ENCODE measurements at places on chromosomes 13 and 19. TPM values are rescaled to one million over a fixed set of nuclear protein-coding genes. Genes with fewer than 3 reads are reported as not detected.

DNA sequence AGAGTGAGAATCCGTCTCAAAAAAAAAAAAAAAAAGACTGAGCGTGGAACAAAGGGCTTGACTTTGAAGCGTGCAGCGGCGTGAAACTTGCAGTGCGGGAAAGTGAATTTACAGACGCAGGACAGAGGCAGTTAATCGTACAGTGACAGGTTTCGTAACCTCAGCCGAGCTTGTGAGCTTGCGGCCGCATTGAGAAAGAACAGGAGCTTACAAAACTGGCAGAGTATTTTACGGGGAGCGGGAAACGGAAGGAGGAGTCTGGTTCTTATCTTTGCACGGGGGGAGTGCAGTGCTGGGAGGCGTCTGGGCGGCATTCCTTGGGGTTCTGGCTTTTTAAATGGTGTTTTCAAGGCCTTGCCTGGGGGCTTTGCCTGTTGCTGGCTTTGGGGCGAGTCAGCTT lies 6.0 kb upstream of the BSG start:
- no peaks in the 10 kb centered on the region for H3K27me3 ChIP-seq
- H3K27ac ChIP-seq = no peak overlapping the region
- H3K4me3 ChIP-seq = no peak overlapping the region
- no peak for DNase-seq
- no peaks in the 10 kb centered on the region for H3K36me3 ChIP-seq

DNA sequence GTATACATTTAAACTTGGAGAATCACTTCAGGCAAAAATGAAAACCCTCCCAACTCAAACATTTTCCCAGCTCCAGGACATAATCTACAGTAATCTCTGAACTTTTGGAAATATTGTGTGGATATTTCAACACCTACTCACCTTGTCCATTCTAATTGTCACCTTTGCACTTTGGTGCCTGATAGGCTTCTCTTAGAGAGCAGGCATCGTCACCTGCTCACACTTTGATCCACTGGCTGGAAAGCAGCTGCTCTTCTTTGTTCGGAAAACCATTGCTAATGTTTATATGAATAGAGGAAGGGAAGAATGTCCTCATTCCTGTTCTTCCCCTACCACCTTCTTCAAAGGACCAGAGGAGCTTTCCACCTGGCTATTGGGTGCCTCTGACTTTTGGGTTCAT lies 411.2 kb downstream of the FGF9 start:
- no peak overlapping the region for H3K4me3 ChIP-seq
- H3K27me3 ChIP-seq = no peaks in the 10 kb centered on the region
- H3K36me3 ChIP-seq = no peaks in the 10 kb centered on the region
- H3K27ac ChIP-seq = no peak overlapping the region
- DNase-seq = no peak

DNA sequence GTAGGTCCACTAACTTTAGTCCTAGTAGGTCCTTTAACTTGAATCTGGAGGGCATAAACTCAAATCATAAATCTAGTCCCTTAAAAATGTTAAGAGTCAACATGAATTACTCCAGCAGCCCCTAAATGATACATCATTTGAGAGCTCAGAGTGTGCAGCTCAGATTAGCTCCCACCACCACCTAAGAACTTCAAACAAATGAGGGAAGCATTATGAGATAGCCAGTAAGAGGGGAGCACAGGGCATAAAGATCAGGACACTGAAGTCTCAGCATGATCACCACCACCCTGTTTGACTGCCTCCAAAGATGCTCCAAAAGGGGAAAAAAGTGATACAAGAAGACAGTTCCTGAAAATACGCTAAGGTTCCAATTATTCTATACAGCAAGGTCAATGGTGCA lies 5.7 kb downstream of the PROSER1 start:
- DNase-seq = no peak
- no peak overlapping the region for H3K27ac ChIP-seq
- no peak overlapping the region for H3K4me3 ChIP-seq
- peaks cover 3% of the 10 kb centered on the region for H3K4me1 ChIP-seq

DNA sequence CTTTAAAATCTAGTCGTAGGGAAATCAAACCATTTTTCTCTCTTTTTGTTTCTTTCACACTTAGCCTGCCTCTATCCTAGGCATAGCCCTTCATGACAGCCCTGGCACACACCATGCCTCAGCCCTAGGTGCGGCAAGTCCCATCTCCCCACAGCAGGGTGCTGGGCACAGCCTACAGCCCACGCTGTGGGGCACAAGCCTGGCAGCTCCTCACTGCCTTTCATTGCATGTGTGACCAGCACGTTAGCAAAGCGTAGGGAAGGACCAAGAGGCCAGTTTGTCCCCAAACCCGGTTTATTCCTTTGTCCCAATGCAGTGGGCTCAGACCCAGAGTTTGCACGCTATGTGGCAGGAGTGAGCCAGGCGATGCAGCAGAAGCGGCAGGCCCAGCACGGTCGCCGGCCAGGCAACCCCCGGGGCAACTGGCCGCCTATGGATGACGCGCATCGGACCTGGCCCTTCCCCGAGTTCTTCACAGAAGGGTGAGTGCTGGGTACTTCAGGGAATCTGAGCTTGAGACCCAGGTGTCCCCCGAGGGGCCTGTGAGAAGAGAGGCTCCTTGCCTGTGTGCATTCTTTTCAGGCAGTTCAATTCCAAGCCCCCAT lies 17.3 kb upstream of the GPI start:
- no peak overlapping the region for H3K27ac ChIP-seq
- peaks cover 7% of the 10 kb centered on the region for H3K36me3 ChIP-seq
- H3K27me3 ChIP-seq = no peaks in the 10 kb centered on the region
- no peak for DNase-seq

DNA sequence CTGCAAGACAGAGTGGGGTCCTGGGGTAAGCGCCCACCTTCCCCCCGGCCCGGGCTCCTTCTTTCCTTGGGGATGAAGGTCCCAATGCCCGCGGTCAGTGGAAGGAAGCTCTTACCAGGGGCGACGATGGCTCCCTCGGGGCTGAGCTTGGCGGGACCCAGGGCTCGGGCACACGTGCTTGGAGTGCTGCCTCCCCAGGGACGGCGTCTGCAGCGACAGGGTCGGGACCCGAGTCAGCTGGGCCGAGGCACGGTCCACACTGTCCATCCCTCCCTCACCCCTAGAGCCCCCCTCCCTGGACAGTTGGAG lies 3.5 kb downstream of the JSRP1 start:
- no peak for DNase-seq
- H3K27me3 ChIP-seq = peaks cover 49% of the 10 kb centered on the region
- H3K36me3 ChIP-seq = no peaks in the 10 kb centered on the region
- H3K4me1 ChIP-seq = no peaks in the 10 kb centered on the region
- no peak overlapping the region for H3K4me3 ChIP-seq

DNA sequence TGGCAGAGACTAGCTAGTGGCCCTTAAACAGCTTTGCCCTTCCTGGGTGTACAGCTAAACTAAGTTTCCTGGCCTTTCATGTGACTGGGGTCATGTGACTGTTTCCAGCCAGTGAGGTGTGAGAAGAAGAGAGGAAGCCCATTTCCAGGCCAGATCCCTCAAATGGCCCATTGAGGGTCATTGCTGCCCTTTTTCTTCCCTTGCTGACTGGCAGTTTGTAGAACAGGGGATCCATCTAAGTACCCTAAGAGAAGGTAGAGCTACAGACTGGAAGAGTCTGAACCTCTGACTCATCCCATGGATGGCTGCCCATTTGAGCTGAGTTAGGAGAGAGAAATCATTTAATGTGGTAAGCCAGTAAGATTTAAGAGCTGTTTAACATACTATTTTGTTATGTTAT lies 2.8 kb downstream of the SWSAP1 start:
- H3K36me3 ChIP-seq = no peaks in the 10 kb centered on the region
- no peak for DNase-seq
- H3K27me3 ChIP-seq = no peaks in the 10 kb centered on the region
- H3K4me3 ChIP-seq = no peak overlapping the region
- H3K4me1 ChIP-seq = peaks cover 52% of the 10 kb centered on the region

- H3K36me3 ChIP-seq = no peaks in the 10 kb centered on the region
- no peak overlapping the region for H3K27ac ChIP-seq
- H3K27me3 ChIP-seq = no peaks in the 10 kb centered on the region
- no peak overlapping the region for H3K4me3 ChIP-seq
- H3K4me1 ChIP-seq = peaks cover 16% of the 10 kb centered on the region
These were observed 41.2 kb downstream of the ABCC4 start for GRCh38 chr13:95260031-95260525.

DNA sequence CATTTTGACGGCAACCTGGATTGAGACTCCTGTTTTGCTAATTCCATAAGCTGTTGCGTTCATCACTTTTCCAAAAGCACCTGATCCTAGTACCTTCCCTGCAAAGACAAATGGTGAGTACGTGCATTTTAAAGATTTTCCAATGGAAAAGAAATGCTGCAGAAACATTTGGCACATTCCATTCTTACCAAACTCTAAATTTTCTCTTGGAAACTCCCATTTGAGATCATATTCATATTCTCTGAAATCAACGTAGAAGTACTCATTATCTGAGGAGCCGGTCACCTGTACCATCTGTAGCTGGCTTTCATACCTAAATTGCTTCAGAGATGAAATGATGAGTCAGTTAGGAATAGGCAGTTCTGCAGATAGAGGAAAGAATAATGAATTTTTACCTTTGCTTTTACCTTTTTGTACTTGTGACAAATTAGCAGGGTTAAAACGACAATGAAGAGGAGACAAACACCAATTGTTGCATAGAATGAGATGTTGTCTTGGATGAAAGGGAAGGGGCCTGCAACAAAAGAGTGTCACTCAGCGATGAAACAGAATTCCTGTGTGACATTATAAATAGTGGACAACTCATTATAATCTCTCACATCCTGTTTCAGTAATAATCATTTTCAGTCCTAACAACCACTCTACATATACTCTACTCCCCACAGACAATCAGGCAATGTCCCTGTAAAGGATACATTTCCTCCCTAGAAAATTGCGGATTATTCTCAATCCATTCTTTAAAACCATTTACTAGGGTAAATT lies 45.6 kb upstream of the URAD start:
- DNase-seq = no peak
- no peaks in the 10 kb centered on the region for H3K36me3 ChIP-seq
- no peaks in the 10 kb centered on the region for H3K4me1 ChIP-seq
- no peaks in the 10 kb centered on the region for H3K27me3 ChIP-seq
- no peak overlapping the region for H3K4me3 ChIP-seq

DNA sequence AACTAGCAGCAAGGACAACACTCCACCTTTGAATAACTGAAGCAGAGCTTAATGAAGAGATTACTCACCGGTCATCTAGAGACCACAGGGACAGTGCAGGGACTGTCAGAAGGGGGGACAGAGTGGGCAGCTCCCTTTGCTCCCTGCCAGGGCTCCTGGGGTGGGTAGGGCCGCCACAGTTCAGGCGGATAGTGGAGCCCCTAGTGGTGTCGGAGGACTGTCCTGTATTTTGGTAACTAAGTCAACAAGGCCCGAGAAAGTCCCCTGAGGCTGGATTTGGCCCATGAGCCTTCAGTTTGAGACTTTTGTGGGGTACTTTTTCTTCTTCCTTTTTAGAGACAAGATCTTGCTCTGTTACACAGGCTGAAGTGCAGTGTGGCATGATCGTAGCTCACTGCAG lies 44.6 kb downstream of the GJA3 start:
- H3K27me3 ChIP-seq = no peaks in the 10 kb centered on the region
- H3K4me1 ChIP-seq = no peaks in the 10 kb centered on the region
- no peak overlapping the region for H3K4me3 ChIP-seq
- no peak for DNase-seq

DNA sequence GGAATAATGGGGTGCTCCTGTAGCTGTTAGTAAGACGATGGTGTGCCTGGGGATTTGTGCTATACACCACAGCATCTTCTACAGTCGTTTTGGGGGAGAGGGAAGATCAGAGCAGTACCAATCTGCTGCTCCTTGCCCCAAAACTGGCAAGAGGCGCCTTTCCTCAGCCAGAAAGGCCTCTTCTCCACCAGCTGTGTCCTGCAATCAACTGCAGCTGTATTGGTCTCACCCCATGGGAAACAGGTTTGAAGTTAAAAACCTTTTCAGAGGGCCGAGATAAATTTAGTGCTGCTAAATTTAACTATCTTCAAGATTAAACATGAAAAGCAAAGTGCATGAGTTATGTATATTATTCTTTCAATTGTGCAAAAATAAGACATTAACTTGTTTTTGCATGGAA lies 1.2 kb upstream of the RNASEH2B start:
- peaks cover 19% of the 10 kb centered on the region for H3K4me1 ChIP-seq
- DNase-seq = no peak
- H3K36me3 ChIP-seq = no peaks in the 10 kb centered on the region
- H3K27me3 ChIP-seq = no peaks in the 10 kb centered on the region
- no peak overlapping the region for H3K27ac ChIP-seq

DNA sequence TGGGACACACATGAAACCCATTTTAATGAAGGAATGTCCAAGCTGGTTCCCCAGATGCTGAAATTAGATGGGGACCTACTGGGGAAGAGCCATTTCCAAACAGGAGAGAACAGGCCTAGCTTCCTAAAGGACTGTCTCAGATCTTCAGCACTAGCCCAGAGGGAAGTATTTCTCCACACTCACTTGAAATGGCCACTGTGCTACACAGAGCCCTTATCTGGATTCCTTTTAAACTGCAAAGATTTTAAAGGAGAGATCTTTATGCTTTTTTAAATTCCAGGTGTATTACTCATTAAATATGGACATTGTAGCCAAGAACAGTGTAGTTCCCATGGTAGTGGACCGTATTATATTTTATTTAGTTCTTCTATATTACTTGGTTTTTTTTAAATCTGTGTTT lies 255.3 kb downstream of the SHISA2 start:
- H3K4me1 ChIP-seq = no peaks in the 10 kb centered on the region
- no peak for DNase-seq
- peaks cover 23% of the 10 kb centered on the region for H3K27me3 ChIP-seq
- no peak overlapping the region for H3K27ac ChIP-seq
- no peak overlapping the region for H3K4me3 ChIP-seq
- H3K36me3 ChIP-seq = no peaks in the 10 kb centered on the region

DNA sequence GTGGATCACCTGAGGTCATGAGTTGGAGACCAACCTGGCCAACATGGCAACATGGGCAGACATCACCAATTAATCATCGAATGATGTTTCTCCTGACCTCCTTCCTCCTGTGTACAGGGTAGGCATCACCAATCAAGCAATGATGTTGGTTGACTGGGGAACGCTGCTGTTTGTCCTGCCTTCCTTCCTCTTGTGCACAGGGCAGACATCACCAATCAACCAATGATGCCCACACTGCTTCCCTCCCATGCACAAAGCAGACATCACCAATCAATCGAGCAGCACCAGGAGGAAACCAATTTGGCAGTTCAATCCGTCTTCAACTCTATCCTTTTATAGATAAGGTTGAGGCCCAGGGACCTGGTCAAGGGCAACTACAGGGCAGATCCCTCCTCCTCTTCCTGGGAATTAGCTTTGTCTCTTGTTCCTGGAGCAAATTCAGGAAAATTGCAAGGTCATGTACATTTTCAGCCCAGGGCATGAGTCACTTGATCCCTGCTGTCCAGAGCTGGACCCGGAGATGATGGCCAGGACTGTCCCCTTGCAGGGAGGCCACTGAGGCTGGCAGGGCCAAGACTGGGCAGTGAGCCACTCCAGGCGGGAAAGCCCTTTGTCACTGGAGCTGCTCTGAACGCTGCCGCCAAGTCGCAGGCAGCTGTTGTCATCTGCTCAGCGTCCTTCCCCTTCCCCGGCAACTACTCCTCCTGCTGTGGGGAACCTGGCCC lies 5.3 kb upstream of the CSNK1G2 start:
- no peak overlapping the region for H3K4me3 ChIP-seq
- no peak for DNase-seq

The ABHD13 gene
- polyA plus RNA-seq = 6.1 TPM

The PSPN gene
- polyA plus RNA-seq = 0.50 TPM

The PLVAP gene
- not detected for polyA plus RNA-seq

The KLK2 gene
- polyA plus RNA-seq = 0.07 TPM

The LMTK3 gene
- 0.68 TPM for polyA plus RNA-seq

The OR7D2 gene
- polyA plus RNA-seq = not detected

The ZNF429 gene
- 5.2 TPM for polyA plus RNA-seq

All from keratinocyte (primary cell).